ENCODE measurements at places on chromosomes 13 and 19.

GRCh38 chr13:68047889-68048288 is 817.8 kb upstream of the PCDH9 start:
- DNase-seq, result no peak

GRCh38 chr13:24338721-24339120 is 29.3 kb downstream of the C1QTNF9 start:
- no peak for DNase-seq

GRCh38 chr13:65064967-65065366 is 2165.2 kb downstream of the PCDH9 start:
- DNase-seq, result no peak

GRCh38 chr19:10769533-10770491 is 51.9 kb downstream of the DNM2 start:
- DNase-seq, result no peak

GRCh38 chr19:54803410-54803809 is at the start of gene KIR2DL4:
Gene KIR2DL4 (plus strand): TSS chr19:54803610. CDS start chr19:54803652, 42 bp downstream.
- DNase-seq, result no peak

GRCh38 chr19:23283925-23284324 is 33.7 kb upstream of the ZNF724 start:
- peak; percentile 61 for DNase-seq

DNA sequence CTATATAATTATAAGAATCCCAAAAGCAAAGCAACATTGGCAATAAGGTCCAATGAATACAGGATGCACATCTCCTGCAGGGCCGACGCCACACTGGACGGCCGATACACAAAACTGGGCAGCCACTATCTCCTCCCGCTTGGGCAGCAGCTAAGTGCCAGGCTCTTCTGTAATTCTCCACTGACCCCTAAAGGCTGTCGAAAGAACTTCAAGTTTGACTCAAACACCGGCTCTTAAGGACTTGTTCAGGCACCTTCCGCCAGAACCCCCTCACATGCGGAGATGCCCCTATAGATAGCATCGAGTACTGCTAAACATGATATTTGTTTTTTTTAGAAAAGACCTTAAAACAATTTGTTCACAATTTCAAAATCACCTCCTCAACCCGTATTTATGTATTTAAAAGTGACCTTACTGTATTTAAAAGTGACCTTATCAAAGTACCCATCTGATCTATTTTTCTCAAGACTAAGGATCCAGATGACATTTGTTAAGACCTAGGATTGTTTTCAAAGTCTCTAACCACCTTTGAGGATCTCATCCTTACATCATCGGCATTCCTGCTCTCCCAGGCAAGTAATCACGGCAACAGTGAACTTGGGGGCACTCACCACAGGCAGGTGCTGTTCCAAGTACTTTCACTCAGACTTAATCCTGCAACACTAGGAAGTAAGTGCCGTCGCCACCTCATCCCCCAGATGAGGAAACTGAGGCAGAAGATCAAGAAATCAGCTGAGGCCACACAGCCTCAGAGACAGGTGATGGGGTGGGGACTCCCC is 77.8 kb downstream of the TUBGCP3 start:
- DNase-seq, result no peak

GRCh38 chr19:18593367-18594095 is 4.9 kb downstream of the REX1BD start:
- DNase-seq, result no peak

DNA sequence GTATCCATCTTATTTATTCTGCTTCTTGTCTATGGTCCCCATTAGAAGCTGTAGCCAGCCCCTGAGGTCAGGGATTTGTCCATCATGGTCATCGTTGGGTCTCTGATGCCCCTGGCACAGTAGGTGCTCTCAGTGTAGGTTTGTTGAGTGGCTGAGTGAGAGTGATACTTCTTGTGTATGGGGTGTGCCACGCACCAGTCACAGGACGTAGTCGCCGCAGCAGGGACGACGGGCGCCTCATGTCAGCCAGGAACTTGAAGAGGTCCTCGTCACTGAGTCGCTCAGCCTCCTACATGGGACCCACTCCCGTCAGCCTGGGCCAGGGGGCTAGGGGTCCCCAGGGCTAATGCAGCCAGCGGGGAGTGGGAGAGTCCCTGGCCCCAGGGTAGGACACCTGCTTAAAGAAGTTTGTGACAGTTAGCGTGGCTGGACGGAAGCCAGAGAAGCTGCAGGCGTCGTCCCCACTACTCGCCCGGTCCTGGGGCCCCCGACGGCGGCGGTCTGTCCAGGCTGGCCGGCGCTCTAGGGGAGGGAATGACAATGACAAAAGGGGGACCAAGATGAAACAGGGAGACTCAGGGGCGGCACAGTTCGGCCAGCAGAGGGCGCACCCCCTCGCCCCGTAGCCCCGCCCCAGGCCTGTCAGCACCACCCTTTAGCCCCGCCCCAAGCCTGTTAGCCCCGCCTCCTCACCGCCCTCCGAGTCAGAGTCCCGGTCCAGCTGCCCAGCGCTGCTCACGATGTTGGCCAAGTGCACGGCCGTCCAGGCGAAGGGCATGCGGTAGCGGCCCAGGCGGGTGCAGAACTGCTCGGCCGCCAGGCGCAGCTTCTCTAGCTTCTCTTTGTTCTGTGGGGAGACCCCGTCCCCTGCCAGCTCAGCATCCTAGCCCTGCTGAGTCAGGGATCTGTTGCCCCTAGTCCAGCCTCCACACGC is 3.7 kb downstream of the ANGPTL8 start:
- peak; percentile 85 for DNase-seq

GRCh38 chr13:78709028-78709427 is 50.1 kb upstream of the OBI1 start:
- DNase-seq, result no peak

All from stimulated activated naive CD8-positive, alpha-beta T cell treated with anti-CD3 and anti-CD28 coated beads, Interleukin-15, amount 100 ng/mL, for 72 hours (primary cell).